Stimulated activated CD8-positive, alpha-beta memory T cell treated with anti-CD3 and anti-CD28 coated beads, Interleukin-7, amount 100 ng/mL, for 1 hour (primary cell): ENCODE measurements at places on chromosomes 5 and 9.
A peak's percentile ranks its signal among the peaks of the same experiment; 100 is the strongest.

DNA sequence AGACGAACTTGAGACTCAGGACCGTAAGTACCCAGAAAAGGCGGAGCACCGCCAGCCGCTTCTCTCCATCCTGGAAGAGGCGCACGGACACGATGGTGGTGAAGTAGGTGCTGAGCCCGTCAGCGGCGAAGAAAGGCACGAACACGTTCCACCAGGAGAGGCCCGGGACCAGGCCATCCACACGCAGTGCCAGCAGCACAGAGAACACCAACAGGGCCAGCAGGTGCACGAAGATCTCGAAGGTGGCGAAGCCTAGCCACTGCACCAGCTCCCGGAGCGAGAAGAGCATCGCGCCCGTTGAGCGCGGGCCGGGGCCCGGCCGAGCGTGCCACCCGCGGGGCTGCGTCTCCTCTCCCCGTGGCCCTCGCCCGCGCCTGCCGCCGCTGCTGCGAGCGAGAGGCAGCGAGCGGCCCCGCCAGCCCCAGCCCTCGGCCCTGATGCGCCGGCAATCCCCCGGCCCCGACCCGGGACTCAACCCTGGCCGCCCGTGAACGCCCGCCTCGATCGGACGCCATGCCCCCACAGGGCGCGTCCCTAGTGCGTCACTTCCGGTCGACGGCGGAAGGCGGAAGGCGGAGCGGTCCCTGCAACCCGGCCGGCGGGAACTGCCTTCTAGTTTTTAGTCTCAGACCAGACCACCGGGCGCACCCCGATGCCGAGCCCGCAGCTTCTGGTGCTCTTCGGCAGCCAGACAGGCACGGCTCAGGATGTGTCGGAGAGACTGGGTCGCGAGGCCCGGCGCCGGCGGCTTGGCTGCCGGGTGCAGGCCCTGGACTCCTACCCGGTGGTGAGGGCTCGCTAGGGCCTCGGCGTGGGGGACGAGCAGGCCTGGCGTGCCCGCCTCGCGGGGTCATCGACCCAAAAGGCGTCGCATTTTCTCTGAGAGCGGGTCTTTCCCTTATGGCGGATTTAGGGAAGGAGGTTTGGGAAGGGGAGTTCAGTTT lies at the start of the genes NDOR1 and TMEM203:
Gene NDOR1, plus strand, starts transcription at position 575 of the 944 bp plus-strand sequence. Its CDS starts 78 bp downstream, at position 653.
Gene TMEM203, minus strand, starts transcription at position 523 of the 944 bp plus-strand sequence. Its CDS starts 234 bp downstream, at position 289.
- peak; percentile 92 for DNase-seq

- no peak for DNase-seq
These were observed 8.7 kb downstream of the HMGCS1 start for GRCh38 chr5:43304525-43304924.

- no peak for DNase-seq
These were observed 36.4 kb downstream of the LARP1 start for GRCh38 chr5:154791535-154791934.

GRCh38 chr5:19978476-19978875 lies 9.5 kb downstream of the CDH18 start:
- no peak for DNase-seq

- DNase-seq: no peak
These were observed 40.4 kb upstream of the ORM1 start for GRCh38 chr9:114282507-114282906.

- DNase-seq: no peak
These were observed 30.9 kb downstream of the RHOBTB3 start for GRCh38 chr5:95761771-95762651.

- no peak for DNase-seq
These were observed 29.1 kb downstream of the KCNIP1 start for GRCh38 chr5:170532935-170533334.

DNA sequence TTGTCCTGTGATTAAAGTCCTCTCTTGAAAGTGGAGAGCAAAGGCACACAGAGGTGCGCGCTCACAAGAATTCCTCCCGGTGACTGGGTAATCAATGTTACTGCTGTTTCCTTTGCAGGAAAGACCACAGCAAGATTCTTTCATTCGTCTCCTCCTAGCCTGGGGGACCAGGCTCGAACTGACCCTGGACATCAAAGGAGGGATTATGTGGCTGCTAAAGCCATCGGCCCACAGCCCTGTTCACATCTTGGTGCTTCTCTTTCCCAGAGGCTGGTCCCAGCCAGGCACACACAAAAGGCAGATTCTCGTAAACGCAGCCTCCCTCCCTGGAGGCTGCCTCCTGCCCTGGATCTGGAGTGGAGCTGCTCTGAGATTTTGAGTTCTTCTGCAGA lies 230.9 kb downstream of the FANCC start:
- DNase-seq: no peak

DNA sequence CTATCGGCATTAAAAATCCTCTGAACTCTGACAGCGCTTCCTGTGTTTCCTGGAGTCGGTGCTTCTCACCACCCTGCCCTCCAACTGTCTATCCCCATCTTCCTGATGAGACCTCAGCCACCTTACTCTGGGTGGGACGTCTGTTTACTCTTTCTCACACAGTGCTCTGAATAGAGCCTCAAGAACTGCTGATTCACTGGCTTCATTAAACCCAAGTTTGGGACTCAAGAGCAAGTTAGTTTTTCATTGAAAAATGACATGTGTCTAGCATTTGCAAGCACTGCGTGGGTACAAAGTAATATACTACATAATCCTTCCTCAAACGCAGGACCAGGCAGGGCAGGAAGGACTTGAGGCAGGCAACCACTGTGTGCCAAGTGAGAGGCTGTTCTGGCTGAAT lies 49.5 kb downstream of the DAP start:
- no peak for DNase-seq

GRCh38 chr5:33725806-33726205 lies 166.0 kb downstream of the ADAMTS12 start:
- no peak for DNase-seq

GRCh38 chr5:74173241-74173640 lies 467.3 kb downstream of the ENC1 start:
- no peak for DNase-seq

GRCh38 chr9:77951369-77951768 lies 80.2 kb downstream of the GNAQ start:
- no peak for DNase-seq

GRCh38 chr5:83530193-83530592 lies 58.6 kb downstream of the VCAN start:
- DNase-seq: no peak

- DNase-seq: no peak
These were observed 297.9 kb downstream of the EFNA5 start for GRCh38 chr5:107372723-107373450.

- no peak for DNase-seq
These were observed 38.0 kb downstream of the KCNV2 start for GRCh38 chr9:2755285-2755684.

GRCh38 chr9:23764219-23764618 lies 61.8 kb downstream of the ELAVL2 start:
- DNase-seq: no peak

GRCh38 chr9:90340421-90340820 lies 302.2 kb downstream of the DIRAS2 start:
- no peak for DNase-seq

DNA sequence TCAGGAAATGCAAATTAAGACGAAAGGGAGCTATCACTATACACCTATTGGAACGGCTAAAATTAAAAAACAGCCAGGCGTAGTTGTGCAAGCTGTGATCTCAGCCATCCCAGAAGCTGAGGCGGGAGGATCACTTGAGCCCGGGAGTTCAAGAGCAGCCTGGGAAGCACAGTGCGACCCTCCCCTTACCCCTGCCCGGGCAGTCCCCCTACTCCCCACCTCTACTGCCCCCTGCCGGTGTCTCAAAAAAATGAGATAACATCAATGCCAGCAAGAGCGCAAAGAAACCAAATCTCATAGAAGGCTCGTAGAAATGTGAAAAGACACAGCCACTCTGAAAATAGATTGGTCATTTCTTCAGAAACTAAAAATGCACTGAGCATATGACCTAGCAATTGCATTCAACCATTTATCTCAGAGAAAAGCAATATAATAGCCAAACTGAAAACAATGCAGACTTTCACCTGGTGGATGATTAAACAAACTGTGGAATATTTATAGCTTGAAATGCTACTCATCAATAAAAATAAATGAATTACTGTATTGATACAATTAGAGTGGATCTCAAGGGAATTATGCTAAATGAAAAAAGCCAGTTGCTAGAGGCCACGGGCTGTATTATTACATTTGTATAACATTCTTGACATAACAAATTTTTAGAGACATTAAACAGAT lies 20.6 kb downstream of the OR2V2 start:
- no peak for DNase-seq
